ENCODE measurements at places on chromosomes 7 and 10. TPM values are rescaled to one million over a fixed set of nuclear protein-coding genes. Genes with fewer than 3 reads are reported as not detected.

GRCh38 chr7:143347950-143348349, 14.6 kb downstream of the FAM131B start:
- peaks cover 6% of the 10 kb centered on the region for H3K4me1 ChIP-seq
- no peak for DNase-seq
- H3K27ac ChIP-seq = no peak overlapping the region
- H3K27me3 ChIP-seq = peaks cover 33% of the 10 kb centered on the region

DNA sequence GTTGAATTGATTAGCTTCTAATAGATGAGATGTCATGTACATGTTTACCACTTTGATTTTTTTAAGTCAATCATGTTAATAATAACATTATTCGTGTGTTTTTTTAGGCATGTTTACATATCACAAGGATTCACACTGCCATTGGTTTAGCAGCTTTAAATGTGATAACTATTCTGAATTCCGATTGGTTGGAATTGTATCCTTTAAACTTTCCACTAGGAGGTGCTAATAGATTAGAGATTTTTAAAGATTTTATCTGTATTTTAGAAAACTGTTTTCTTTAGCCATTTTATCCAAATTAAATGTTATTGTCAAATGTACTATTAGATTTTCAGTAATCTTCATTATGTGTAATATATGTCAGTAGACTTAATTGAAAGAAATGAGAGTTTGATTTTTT, 83.2 kb downstream of the HECTD2 start:
- no peak overlapping the region for H3K27ac ChIP-seq
- H3K4me1 ChIP-seq = no peaks in the 10 kb centered on the region
- H3K4me3 ChIP-seq = no peak overlapping the region
- DNase-seq = no peak

DNA sequence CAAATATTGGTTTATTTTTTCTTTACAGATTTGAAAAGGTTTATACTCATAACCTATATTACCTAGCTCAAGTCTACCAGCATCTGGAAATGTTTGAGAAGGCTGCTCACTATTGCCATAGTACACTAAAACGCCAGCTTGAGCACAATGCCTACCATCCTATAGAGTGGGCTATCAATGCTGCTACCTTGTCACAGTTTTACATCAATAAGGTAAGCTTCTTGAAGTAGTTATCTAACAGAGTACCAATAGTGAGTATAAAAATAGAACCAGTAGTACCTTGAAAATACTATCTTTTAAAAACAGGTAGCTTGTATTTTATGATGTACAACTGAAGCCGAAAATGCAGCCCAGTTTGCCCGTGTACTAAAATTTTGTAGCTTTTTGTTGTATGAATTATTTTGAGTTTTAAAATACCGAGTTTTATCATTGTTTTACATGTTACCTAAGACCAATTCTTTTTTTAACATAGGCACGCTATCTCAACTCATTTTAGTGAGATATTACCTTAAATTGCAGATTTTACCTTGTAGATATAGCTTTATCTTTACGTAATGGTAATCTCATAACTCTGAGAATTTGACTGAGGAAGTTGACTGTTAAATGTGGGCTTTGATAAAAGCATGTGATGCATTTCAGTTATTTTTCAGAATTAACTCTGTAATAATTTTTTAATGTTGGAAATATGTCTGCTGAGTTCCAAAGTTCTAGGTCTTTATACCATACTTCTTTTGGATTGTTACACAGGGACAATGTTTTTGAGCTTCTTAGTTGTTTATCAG, 17.3 kb downstream of the KIFBP start:
- H3K36me3 ChIP-seq = peaks cover 31% of the 10 kb centered on the region
- no peak overlapping the region for H3K27ac ChIP-seq
- no peaks in the 10 kb centered on the region for H3K4me1 ChIP-seq
- no peak for DNase-seq
- no peaks in the 10 kb centered on the region for H3K27me3 ChIP-seq

GRCh38 chr7:14207138-14207537, 217.7 kb upstream of the ETV1 start:
- no peak for DNase-seq
- no peaks in the 10 kb centered on the region for H3K4me1 ChIP-seq
- no peak overlapping the region for H3K4me3 ChIP-seq
- no peaks in the 10 kb centered on the region for H3K27me3 ChIP-seq
- H3K27ac ChIP-seq = no peak overlapping the region

GRCh38 chr7:70334871-70335270, 736.6 kb downstream of the AUTS2 start:
- H3K4me1 ChIP-seq = no peaks in the 10 kb centered on the region
- H3K27me3 ChIP-seq = no peaks in the 10 kb centered on the region
- H3K27ac ChIP-seq = no peak overlapping the region
- no peak for DNase-seq
- peaks cover 10% of the 10 kb centered on the region for H3K36me3 ChIP-seq
- H3K4me3 ChIP-seq = no peak overlapping the region

DNA sequence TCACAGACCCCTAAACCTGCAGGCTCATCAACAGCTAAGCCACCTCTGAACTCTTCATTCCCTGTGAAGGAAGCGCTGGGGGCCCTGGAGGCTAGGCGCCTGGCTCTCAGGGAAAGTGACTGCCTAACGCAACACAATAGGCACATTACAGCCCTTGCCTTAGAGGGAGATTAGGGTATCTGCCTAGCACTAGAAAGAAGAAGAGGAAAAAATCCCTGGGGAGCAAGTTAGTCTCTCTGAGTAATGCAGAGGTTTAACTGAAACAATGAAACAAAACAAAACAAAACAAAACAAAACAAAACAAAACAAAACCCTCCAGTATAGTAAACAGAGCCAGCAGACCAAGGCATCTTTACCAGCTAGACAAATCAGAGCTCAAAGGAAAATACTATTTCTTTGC, 2.6 kb downstream of the ZNF777 start:
- H3K27ac ChIP-seq = no peak overlapping the region
- peaks cover 38% of the 10 kb centered on the region for H3K36me3 ChIP-seq
- no peaks in the 10 kb centered on the region for H3K27me3 ChIP-seq
- H3K4me1 ChIP-seq = peaks cover 24% of the 10 kb centered on the region
- H3K4me3 ChIP-seq = peak overlapping the region; percentile 76

DNA sequence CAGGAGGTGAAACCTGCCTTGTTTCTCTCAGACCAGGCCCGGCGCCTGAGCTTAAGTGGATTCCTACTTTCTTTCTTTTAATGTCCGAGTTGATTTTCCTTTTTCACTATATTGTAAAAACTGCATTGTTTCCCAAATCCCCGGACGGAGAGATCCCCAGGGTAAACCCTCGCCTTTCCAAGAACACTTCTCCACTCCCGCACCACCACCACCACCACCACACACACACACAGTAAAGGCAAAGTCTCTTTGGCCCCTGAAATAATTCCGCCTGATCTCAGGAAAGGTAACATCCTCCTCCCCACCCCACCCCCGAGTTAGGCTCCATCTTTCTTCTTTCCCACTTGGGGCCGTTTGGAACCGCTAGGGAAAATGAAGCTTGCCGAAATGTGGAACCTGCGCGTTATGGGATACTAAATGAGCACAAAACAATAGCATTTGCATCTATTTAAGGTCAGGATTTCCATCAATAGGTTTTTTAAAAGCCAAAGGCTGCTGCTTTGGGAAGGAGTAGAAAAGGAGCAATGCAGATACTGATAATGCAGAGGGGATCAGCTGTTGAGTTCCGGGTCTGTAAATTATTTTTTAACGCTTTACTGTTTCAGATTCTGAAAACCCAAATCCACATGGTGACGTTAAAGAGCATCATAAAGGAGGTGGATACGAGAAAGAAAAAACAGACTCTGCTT, 2.5 kb downstream of the HPSE2 start:
- H3K4me1 ChIP-seq = peaks cover 32% of the 10 kb centered on the region
- no peak overlapping the region for H3K27ac ChIP-seq
- H3K27me3 ChIP-seq = peaks cover 67% of the 10 kb centered on the region
- peak overlapping the region; percentile 35 for H3K4me3 ChIP-seq
- DNase-seq = no peak

- no peak for DNase-seq
- no peaks in the 10 kb centered on the region for H3K27me3 ChIP-seq
- H3K36me3 ChIP-seq = peaks cover 46% of the 10 kb centered on the region
- no peak overlapping the region for H3K4me3 ChIP-seq
- H3K4me1 ChIP-seq = peaks cover 68% of the 10 kb centered on the region
- H3K27ac ChIP-seq = peak overlapping the region; percentile 69
Observed at GRCh38 chr10:122421742-122422141, 32.7 kb upstream of the ARMS2 start.

GRCh38 chr7:1931256-1931950, 261.3 kb downstream of the ELFN1 start:
- peaks cover 35% of the 10 kb centered on the region for H3K4me1 ChIP-seq
- DNase-seq = no peak
- H3K36me3 ChIP-seq = peaks cover 43% of the 10 kb centered on the region
- no peaks in the 10 kb centered on the region for H3K27me3 ChIP-seq

DNA sequence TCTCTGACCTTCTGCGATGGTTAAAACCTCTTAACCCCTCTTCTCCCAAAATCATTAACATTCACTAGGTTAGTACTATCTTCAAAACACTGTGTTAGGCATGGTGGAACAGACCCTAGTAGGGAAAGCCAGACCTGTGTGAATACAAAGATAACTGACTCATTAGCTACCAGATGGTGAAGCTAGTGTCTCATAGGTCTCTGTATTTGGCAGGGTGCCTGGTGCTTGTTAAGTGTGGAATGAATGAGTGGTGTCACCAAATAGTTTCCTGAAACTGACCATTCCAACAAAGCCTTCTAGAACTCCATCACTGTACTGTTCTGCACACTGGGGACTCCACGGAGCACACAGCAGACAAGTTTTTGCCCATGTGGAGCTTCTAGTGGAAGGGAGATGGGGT, 27.7 kb upstream of the TM9SF3 start:
- H3K27me3 ChIP-seq = no peaks in the 10 kb centered on the region
- H3K4me3 ChIP-seq = no peak overlapping the region
- no peaks in the 10 kb centered on the region for H3K4me1 ChIP-seq
- DNase-seq = no peak

Gene SFMBT2
- 19.2 TPM for total RNA-seq

Gene CLCN1
- total RNA-seq = not detected

Measured in activated B cell treated with CpG ODN at 0.5 μM for 24 hours (primary cell).